G401 (cell line): ENCODE measurements at places on chromosomes 4 and X. TPM values are rescaled to one million over a fixed set of nuclear protein-coding genes. Genes with fewer than 3 reads are reported as not detected.

Gene TMPRSS11F
- not detected in 2 replicates for total RNA-seq

DNA sequence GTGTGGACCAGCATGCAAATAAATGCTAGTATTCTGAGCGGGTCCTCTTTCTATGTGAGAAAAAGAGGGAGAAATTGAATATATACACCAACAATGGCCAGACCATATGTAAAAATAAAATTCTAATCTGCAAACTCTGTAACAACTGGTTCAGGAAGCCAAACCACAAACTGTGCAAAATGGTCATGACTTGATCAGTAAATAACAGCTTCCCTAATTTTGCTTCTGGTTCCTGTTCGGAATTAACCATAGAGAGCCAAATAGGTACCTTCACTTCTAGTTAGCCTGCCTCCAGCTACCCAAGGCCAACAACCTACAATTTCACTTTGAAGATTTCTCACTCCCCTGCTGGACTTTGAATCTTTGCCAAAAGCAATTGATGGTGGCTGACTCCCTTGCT, 1313.2 kb downstream of the ADGRL3 start:
- peak; percentile 2 for DNase-seq

DNA sequence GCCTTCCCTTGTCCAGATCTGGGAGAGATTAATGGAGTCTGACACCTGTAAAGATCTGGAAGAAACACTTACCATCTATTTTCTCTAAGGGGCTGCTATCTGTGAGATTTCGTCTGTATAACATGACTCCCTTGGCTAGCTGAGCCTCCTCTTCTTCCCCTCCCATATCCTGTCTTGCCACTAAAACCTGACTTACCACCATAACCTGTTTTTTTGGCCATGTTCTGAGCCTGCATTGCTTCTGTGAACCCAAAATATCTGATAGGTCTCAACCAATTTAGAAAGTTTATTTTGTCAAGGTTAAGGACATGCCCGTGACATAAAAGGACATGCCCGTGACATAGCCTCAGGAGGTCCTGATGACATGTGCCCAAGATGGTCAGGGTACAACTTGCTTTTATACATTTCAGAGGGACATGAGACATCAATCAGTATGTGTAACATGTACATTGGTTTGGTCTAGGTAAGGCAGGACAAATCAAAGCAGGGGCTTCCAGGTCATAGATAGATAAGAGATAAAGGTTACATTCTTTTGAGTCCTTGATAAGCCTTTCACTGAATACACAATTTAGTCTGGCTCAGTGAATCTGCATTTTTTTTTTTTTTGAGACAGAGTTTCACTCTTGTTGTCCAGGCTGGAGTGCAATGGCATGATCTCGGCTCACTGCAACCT, 11.4 kb downstream of the MGST2 start:
- no peak for DNase-seq

- DNase-seq, result no peak
Measured at GRCh38 chrX:42000836-42001235, 77.5 kb upstream of the CASK start.

- DNase-seq, result no peak
Measured at GRCh38 chr4:163077680-163078079, 89.0 kb downstream of the NAF1 start.

- DNase-seq, result no peak
Measured at GRCh38 chr4:31682796-31683195, 962.6 kb downstream of the PCDH7 start.
